Neural progenitor cell (in vitro differentiated cells): ENCODE measurements at places on chromosomes 4 and X. TPM values are rescaled to one million over a fixed set of nuclear protein-coding genes. Genes with fewer than 3 reads are reported as not detected.

GLRA3 gene
- total RNA-seq = not detected in 2 replicates

MAGEH1 gene
- 21.3 and 23.5 TPM in 2 replicates for total RNA-seq

MTMR1 gene
- 17.4 and 18.0 TPM in 2 replicates for total RNA-seq

G3BP2 gene
- 218 and 241 TPM in 2 replicates for total RNA-seq

FHL1 gene
- total RNA-seq = 62.1 and 67.6 TPM in 2 replicates

GLRB gene
- total RNA-seq = 2.7 and 6.1 TPM in 2 replicates

OTOP1 gene
- not detected in 2 replicates for total RNA-seq

RS1 gene
- not detected in 2 replicates for total RNA-seq

DCAF4L1 gene
- total RNA-seq = 0.06 and 0.17 TPM in 2 replicates

CCDC110 gene
- 0.93 and 2.0 TPM in 2 replicates for total RNA-seq

SPACA5 gene
- total RNA-seq = 9.6 TPM in 1 of 2 replicates, not detected in the other

DNA sequence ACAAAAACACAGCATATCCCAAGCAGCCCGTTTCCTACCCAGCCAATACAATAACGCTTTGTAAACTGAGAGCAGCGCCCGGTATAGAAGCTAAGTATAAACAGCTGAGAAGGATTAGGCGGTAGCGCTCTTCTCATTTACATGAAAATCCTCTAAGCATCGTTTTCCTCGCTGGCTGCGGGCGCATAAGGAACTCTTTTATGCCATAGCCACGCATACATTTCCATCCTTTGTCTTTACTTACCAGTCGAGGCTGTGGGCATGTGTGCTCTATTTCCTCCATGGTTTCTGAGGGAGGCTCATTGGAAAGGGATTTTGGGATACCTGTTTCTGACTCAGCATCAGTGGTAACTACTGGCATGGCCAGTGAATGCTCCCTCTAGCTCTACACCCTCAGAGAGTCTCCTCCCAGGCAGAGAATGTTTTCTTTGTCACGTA is 383 bp downstream of the PCYT1B start:
- DNase-seq = peak; percentile 93

- no peak for DNase-seq
Observed at GRCh38 chrX:107504006-107504405, 54.6 kb downstream of the FRMPD3 start.

GRCh38 chr4:16066586-16067128 is 17.2 kb downstream of the PROM1 start:
- DNase-seq = no peak

GRCh38 chrX:63466690-63467089 is 115.6 kb upstream of the SPIN4 start:
- no peak for DNase-seq

DNA sequence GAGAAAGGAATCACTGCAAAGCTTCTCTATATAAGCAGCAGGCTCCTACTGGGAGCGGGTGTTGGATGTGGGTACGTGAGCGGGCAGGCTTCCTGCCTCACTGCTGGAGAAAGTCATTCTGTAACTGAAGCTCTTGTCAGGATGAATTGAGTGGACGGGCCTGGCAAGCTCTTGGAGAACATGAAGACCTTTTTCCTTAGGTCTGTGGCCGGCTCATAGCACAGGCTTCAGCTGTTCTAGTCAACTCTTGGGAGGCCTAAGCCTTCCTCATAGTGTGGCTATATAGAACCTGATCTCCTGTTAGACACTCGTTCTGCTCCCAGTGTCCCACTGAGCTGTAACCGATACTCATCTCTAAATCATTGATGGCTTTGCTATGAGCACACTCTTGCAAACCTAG is 108.2 kb upstream of the GPC4 start:
- DNase-seq = no peak

GRCh38 chr4:2800691-2801596 is 8.1 kb downstream of the SH3BP2 start:
- DNase-seq = peak; percentile 66

GRCh38 chr4:90603540-90603939 is 476.3 kb downstream of the CCSER1 start:
- DNase-seq = no peak

- DNase-seq = peak; percentile 3
Observed at GRCh38 chrX:120755066-120755846, 120.4 kb downstream of the CT47B1 start.

DNA sequence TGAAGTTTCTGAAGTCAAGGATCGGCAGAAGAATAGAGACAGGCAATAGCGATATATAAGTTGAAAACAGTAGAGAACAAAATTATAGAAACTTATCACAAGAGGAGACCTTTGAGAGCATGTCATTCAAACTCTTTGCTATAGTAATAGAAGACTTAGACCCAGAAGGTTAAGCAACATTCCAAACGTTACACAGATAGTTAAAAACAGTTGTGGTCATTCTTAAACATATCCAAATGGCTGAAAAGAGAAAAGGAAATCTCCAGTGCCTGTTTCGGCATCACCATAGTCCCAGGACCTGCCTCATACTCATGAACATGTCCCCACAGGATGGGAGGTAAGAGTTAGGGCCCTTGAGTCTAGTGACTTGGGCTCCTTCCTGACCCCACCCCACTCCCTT is 258.1 kb upstream of the NOCT start:
- DNase-seq = no peak

GRCh38 chr4:101252721-101253120 is 94.6 kb downstream of the PPP3CA start:
- no peak for DNase-seq

DNA sequence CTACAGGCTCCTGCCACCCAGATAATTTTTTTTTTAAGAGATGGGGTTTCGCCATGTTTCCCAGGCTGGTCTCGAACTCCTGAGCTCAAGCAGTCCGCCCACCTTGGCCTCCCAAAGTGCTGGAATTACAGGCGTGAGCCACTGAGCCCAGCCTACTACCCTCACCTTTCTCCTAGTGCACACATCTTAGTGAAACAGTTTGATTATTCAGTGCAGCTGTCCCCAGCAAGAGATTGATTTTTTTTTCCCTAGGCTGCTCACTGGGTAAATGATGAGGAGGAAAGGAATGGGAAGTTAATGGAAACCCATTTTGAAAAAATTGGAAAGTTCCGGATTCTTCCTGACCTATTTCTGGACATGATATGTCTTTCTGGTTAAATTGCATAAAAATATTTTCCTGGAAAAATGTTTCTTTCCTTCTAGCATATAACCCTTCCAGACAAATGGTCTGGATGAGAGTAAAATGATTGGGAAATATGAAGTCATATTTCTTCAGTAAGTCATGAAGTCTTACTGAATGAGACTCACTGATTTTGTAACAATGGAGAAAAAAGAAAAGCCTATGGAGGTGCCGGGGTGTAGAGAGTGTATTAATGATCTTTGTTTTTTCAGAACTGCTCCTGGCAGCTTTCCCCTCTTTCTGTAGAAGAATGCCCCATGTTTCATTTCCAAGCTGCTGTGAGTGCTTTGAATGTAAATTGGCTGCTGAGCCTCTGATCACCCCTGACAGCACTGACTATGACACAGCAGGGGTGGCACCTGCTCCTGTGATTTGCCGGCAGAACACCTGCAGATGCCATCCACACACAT is 19.5 kb upstream of the ZNF41 start:
- no peak for DNase-seq

DNA sequence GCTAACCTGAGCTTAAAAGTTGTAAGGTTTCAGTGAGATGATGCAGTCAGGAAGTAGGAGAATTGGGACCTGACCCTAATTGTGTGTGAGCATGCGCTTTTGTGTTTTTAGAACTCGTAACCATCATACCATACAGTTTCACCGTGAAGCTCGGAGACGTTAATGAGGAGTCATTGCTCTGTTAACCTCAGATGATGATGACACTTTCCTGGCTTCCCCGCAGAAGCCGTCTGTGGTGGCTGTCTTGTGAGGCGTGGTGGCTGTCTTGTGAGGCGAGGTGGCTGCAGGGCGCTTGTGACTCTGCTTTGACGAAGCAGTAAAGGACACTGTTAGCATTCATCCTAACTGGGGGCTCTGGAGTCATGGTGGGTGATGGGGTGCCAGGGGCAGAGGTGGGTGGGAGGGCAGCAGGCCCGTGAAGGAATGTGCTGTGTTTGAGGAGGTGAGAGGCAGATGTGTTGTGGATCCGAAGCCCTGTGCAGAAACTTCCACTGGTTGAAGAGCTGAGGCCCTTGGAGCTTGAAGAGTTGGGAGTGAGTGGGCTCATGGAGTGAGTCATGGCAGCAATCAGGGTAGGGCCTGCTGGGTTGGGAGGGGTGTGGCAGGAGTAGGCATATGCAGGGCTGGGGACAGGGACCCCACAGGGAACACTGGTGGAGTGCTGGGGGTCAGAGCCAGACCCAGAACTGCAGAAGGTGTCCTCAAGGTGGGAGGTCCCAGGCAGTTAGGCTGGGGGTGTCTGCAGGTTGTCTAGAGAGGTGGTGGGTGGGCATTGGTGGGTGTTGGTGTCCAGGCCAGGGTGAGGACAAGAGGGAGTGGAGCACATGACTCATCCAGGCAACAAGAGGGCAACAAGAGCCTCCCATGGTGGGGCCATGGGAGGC is 57.4 kb downstream of the NSD2 start:
- DNase-seq = no peak

GRCh38 chr4:171812333-171812664 is 905 bp upstream of the GALNTL6 start:
- DNase-seq = no peak

- no peak for DNase-seq
Observed at GRCh38 chr4:14169460-14169859, 541.9 kb upstream of the BOD1L1 start.
